ENCODE measurements at places on chromosomes 4 and X. TPM values are rescaled to one million over a fixed set of nuclear protein-coding genes. Genes with fewer than 3 reads are reported as not detected.

The NPY1R gene
- total RNA-seq = not detected

The TRIM75 gene
- total RNA-seq = not detected

The RNF212 gene
- 1.6 TPM for total RNA-seq

The SPARCL1 gene
- 1.1 TPM for total RNA-seq

The SPINK2 gene
- total RNA-seq = not detected

The PAGE5 gene
- total RNA-seq = not detected

The GPRIN3 gene
- total RNA-seq = under 0.01 TPM

The BEX1 gene
- not detected for total RNA-seq

The IL1RAPL2 gene
- 0.20 TPM for total RNA-seq

The MAGEC3 gene
- not detected for total RNA-seq

Data from subcutaneous preadipocyte (primary cell).